ENCODE measurements at places on chromosomes 6 and 20.

DNA sequence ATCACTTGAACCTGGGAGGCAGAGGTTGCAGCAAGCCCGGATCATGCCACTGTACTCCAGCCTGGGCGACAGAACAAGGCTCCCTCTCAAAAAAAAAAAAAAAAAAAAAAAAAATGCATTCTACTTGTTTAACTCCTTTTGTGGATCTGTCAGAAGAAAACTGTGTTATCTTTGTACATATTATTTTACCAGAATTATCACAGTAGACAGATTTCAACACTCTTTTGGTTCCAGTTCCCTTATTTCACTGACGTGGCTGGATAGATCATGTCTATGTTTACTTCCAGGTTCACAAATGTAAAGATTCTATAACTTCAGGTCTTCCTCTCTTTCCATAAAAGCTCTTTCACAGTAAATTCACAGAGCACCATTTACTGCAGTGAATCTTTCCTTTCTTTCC, 18.4 kb downstream of the NUDT3 start:
- no peak for DNase-seq

- DNase-seq, result peak; percentile 29
These were observed 8.3 kb downstream of the FAM110A start for GRCh38 chr20:841568-842546.

GRCh38 chr6:107977283-107977682, 19.3 kb upstream of the SEC63 start:
- no peak for DNase-seq

DNA sequence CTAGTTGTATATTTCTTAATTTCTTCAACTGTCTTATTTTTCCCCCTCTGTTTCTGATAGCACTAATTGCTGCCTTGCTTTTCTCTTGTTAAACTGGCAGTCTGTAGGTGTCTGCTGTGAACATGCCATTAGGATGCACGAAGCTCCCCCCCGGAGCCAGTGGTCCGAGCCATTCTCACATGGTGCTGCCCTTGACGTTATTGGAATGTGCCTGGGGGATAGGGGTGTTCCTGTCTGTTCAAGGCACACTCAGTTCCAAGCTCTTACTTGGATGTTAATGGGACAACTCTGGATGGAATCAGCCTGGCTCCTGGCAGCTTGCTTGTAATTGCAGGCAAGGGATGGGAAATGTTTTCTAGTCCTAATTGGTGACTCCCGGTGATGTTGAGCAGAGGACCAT, 68.4 kb downstream of the RREB1 start:
- DNase-seq, result no peak

DNA sequence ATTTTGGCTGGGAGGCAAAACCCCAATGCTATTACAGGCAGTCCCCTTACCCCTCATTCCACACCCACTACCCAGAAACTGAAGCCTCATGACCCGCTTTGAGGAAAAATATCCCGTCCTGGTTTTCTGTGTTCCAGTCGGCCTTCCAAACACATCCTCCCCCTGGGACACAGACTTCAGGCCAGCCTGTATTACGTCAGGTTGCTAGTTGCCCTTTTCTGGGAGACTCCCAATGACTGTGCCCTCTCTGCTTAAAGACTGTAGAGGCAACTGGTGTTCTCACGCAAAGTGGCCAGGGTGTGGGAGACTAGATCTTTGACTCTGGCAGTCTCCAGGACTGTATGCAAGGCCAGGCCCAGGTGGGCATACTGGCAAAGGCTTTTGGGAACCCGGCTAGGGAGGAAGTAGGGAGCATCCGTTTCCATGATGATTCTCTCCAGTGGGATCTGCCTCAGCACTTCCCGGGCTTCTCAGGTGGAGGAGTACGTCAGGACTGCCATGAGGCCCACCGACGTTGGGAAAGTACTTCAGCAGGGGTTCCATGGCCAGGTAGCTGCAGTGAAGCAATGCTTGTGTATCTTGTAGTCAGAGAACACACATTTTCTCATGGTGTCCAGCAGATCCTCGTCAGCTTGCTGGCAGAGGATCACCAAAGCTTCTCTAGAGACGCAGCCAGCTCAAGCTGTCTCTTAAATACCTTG, 34.9 kb downstream of the DYNLT1 start:
- no peak for DNase-seq

DNA sequence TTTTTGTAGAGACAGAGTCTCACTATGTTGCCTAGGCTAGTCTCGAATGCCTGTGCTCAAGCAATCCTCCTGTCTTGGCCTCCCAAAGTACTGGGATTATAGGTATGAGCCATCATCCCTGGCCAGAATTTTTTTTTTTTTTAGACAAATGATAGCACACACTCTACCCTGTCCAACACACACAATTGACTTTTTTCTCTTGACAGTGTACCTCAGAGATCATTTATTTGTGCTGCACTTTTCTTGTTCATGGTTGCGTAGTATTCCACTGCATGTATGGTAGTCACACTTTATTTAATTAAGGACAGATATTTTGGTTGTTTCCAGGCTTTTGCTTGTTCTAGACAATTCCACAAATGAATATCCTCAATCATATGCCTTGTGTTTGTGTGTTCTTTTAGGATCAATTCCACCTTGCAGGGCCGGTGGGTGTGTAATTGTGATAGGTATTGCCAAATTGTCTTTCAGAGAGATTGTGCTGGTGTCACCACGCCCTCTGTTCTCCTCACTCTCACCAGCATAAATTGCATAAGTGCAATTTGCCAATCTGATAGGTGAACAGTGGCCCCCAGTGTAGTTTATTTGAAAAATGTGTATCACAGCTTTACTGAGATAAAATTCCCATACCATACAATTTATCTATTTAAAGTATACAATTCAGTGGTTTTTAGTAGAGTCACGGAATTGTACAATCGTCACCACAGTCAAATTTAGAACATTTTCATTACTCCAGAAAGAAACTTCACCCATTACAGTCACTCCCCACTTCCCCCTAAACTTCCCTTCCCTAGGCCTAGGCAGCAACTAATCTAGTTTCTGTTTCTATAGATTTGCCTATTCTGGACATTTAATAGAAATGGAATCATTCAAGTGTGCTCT, 20.1 kb downstream of the SRC start:
- no peak for DNase-seq

- DNase-seq, result no peak
These were observed 174.8 kb downstream of the HACE1 start for GRCh38 chr6:104684911-104685415.

DNA sequence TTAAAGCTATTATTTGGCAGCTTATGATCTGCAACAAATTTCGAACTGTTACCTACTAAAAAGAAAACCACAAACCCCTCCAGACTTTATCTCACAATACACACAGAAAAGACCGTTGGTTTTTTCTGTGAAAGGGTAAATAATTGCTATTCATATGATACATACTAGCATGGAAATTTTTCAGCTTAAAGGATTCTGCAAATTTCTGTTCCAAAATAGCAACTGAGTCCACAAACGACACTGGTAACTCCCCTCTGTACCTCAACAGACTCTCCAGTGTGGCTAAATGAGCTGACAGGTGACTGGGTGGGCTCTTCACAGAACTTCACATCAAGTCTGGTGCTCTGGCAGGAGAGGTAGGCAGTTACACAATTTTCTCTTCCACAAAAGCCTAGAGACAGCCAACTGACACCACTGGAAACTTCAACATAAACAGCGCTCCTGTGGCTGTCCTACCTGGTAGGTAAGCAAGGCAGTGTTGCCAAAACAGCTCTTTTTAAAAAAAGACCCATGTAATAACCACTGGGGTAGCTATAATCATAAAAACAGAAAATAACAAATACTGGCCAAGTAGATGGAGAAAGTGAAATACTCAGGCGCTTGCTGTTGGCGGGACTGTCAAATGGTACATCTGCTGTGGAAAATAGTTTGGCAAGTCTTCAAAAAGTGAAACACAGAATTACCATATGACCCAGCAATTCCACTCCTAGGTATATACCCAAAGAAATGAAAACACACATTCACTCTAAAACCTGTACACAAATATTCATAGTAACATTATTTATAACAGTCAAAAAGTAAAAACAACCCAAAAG, 37.8 kb downstream of the ELOVL5 start:
- no peak for DNase-seq
